GM20000 (cell line): ENCODE measurements at places on chromosomes 13 and 19.
A peak's percentile ranks its signal among the peaks of the same experiment; 100 is the strongest.

- DNase-seq: no peak
Observed at GRCh38 chr19:36245210-36246005, 30.5 kb downstream of the ZNF146 start.

DNA sequence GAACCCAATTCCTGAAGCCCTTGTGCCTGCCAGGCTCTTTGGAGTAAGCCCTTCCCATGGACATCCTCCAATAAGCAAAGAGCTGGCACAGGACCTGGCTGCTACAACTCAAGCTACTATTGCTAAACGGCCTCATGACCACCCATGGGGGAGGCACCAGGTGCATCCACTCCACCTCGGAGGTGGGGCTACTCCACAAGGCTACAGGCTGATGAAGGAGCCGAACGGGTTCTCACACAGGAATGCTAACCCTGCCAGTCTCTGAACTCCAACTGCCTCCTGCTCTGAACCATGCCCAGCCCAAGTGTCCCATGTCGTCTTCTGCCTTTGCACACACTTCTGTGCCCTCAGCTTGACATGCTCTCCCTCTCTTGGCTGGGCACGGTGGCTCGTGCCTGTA lies 10.0 kb downstream of the SYMPK start:
- DNase-seq: no peak

- DNase-seq: no peak
Observed at GRCh38 chr13:19069684-19070397, 111.8 kb downstream of the TUBA3C start.

DNA sequence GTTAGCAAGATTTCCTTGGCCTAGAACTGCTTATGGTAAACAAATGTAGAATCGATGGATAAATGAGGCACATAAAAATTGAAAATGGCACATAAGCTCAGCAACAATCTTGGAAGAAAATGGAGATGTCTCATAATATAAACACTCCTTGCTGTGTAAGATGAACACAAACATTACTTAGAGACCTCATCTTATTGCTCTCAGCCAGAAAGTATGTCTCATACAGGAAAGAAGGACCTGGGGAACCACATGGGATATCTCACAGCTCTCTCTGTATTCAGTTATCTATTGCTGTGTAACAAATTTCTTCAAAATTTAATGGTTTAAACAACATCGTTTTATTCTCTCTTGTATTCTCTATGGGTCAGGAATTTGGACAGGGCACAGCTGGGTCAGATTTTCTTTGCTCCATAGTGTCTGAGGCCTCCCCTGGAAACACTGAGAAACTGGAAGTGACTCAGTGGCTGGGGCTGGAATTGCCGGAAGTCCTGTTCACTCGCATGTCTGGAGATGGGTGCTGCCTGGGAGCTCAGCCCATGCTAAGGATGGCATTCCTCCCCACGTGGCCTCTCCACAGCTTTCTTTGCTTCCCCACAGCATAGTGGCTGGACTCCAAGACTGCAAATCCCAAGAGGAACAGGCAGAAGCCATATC lies 105.1 kb downstream of the NUFIP1 start:
- no peak for DNase-seq

GRCh38 chr13:99577934-99578917 lies 77.0 kb downstream of the TM9SF2 start:
- DNase-seq: no peak

- DNase-seq: no peak
Observed at GRCh38 chr13:23687614-23688013, 117.4 kb downstream of the TNFRSF19 start.

DNA sequence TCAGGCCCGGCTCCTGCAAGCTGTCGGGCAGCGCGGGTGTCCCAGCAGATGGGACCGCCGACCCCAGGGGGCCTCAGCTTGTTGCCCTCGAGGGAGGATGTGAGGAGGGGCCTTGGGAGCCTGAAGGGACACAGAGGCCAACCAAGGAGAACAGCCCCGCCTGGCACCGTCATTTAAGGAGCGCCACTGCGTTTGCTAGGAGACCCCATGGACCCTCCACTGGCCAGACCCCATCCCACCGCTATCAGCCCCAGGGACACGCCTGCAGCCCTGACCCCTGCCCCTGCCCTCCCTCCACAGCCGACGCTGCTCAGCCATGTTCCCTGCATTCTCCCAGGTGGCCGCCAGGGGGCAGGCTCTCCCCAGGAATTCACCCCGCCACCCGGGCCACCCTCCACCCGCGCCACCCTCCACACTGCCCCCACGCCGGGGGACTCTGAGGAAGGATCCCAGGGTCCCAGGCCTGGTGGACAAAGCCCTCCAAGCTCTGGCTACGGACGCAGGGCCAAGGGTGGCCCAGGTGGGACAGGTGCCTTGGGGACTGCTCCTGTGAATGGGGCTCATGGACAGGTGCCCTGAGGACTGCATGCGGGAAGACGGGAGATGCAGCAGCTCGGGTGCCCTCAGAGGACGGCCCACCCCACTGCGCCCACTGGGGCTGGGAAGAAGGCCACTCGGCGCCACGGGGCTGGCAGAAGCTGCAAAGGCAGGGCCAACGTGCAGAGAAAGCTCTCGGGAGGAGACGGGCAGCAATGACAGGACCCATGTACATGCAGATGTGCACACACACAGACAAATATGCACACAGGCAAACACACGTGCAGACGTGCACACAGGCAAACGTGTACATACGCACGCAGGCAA lies 34.4 kb downstream of the PIP5K1C start:
- peak; percentile 94 for DNase-seq

DNA sequence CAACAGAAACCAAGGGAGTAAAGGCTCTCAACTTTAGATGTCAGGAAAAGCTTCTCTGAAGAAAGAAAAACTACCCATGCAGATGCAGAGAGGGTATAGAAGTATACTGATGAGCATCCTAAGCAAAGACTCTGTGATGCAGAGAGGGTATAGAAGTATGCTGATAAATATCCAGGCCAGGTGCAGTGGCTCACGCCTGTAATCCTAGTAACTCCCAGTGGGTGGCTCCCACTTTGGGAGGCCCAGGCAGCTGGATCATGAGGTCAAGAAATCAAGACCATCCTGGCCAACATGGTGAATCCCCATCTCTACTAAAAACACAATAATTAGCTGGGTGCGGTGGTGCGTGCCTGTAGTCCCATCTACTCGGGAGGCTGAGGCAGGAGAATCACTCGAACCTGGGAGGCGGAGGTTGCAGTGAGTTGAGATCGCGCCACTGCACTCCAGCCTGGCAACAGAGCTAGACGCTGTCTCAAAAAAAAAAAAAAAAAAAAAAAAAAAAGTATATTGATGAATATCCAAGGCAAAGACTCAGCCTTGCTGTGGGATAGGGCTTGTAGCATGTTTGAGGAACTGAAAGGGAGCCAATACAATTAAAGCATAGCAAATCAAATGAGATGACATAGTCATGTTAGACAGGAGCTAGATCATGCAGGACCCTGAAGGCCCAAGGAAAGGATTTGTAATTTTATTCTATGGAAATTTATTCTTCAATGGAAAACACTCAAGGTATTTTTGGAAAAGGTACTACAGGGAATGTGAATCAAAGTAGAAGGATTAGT lies 14.9 kb downstream of the UBL3 start:
- no peak for DNase-seq

- no peak for DNase-seq
Observed at GRCh38 chr13:93649496-93649895, 422.9 kb downstream of the GPC6 start.

- DNase-seq: no peak
Observed at GRCh38 chr13:97130190-97130589, 91.9 kb upstream of the MBNL2 start.

- no peak for DNase-seq
Observed at GRCh38 chr13:78768950-78769349, 110.0 kb upstream of the OBI1 start.

DNA sequence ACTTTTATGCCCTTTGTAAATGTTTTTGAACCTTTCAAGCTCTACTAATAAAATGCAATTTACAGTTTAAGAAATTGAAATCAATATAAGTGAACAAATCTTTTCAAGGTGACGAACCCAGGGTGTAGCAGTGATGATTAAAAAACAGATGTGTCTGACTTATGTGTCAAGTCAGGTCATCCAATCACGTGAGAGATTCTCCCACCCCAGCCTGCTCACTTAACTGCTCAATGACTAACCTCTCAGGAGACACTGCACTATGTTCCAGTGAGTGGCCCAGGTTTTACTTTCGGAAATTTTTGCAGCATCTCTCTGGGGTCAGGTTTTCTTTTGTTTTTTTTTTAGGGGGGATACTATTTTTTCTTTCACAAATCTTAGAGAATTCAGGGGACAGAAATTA lies 60.7 kb downstream of the ZNF429 start:
- no peak for DNase-seq

DNA sequence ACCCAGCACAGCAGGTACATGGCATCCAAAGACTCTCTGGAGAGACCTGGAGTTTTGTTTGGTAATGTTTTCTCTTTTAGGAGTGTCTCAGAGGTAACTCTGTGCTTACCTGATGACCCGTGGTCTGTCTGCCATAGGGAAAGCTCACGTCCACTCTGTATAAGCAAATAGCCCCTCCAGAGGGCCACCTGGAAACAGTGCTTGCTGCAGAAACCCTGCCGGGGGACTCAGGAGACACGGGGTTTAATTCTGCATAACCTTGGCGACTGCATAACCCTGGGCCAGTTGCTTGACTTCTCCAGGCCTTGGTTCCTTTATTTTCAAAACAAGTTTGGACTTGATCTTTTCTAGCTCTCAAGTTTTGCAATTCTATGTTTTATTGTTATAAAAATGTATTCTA lies 187.2 kb upstream of the SOX1 start:
- no peak for DNase-seq

GRCh38 chr13:75995966-75996365 lies 359.8 kb downstream of the LMO7 start:
- no peak for DNase-seq

DNA sequence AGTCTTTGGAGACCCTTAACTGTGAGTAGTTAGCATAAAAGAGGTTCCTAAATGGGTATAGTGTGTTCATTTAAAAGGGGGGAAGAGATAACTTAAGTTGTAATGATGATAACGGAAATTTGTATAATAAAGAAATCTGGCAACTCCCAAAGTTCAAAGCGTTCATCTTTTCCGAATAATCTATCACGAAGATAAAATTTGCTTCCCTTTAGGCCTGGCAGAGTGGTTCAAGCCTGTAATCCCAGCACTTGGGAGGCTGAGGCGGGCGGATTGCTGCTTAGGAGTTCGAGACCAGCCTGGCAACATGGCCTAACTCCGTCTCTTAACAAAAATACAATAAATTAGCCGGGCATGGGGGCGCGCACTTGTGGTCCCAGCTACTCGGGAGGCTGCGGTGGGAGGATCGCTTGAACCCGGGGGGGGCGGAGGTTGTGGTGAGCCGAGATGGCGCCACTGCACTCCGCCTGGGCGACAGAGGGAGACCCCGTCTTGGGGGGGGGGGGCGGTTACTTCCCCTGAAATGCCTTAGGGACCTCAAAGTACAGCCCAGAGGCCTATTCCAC lies 934 bp downstream of the N4BP2L2 start:
- DNase-seq: no peak

DNA sequence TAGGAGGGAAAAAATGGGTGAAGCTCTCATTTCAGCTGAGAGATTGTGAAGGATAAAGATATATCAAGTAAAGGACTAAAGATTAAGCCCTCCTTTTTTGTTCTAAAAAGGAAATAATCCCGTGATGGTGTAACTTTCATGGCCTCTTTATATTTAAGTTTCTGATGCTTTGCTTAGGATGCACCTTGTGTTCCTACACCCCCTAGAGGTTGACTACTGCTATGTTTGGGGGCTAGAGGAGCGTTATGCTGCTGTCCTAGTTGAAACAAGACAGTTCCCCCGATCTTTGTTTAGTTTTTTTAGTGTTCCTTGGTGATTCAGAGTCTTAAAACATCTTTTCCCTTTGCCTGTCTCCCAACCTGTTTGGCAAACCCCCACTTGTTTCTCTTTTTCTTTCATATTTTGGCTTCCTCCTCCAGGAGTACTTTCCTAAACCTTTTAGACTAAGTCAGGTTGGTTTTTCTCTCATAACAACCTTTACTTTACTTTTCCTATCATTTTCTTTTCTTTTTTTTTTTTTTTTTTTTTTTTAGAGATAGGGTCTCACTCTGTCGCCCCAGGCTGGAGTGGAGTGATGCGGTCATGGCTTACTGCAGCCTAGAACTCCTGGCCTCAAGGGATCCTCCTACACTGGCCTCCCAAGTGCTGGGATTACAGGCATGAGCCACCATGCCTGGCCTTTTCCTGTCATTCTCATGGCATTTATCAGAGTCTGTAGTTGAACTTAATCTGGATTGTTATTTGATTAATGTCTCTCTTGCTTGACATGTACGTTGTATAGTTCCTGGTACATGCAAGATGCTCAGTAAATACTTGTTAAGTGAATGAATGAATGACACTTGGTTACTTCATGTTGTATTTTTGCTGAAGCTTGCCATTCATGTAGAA lies 2.8 kb downstream of the UBA2 start:
- peak; percentile 83 for DNase-seq

DNA sequence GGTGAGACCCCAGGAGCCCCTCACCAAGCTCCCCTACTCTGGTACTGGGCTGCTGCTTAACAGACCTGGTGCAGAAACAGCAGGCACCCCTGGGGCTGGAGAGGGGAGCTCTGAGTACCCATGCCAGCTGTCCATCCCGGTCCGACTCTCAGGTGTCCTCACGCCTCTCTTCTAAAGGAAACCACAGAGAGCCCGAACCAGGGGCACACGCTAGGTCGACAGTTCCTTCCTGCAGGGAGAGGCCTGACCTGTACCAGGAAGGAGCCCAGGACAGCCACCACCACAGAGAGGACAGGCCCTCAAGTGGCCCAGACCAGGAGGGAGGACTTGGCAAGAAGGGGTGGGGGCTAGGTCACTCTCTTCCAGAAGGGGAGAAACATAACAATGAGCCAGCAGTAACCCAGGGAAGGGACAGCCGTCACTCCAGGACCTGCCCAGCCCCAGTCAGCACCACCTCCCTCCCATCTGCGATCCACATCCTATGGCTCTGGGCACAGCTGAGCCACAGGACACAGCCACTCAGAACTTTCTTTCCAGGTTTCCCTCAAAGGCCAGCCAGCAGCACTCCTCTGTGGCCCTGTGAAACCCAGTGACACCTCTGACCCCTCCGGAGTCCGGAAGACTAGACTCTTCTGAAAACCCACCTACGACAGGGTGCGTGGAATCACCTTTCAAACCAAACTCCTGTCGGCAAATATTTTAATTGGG lies 13.0 kb upstream of the SLC35E1 start:
- DNase-seq: no peak

DNA sequence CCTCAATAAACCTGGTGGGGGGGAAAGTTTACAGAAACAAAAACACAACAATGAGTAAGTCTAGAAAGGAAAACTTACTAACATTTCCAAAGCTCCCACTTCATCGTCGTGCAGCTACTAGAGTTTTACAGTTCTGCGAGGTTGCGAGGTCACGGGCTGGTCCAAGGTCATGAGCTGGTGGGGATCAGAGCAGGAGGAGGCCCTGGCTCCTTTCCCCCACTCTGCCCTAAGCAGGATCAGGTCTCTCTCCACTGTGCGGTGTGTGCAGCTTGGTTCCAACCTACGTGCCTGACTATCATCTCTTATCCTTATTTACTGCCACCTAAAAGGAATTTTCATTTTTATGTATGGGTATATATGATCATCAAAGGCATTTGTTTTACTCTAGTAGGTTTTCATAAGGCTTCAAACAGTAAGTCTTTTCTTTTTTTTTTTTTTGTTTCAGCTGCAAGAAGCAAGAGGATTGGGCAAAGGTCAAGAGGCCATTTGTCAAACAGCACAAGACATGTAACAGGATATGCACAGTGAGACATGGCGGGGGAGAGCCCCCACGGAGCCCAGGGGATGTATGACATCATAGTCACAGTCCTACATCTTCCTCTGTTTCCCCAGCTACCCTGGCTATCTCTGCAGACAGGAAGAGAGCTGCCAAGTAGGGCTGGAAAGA lies 76.6 kb upstream of the POMP start:
- DNase-seq: peak; percentile 52
